MV-4-11 (cell line): ENCODE measurements at places on chromosomes 3 and 15.

DNA sequence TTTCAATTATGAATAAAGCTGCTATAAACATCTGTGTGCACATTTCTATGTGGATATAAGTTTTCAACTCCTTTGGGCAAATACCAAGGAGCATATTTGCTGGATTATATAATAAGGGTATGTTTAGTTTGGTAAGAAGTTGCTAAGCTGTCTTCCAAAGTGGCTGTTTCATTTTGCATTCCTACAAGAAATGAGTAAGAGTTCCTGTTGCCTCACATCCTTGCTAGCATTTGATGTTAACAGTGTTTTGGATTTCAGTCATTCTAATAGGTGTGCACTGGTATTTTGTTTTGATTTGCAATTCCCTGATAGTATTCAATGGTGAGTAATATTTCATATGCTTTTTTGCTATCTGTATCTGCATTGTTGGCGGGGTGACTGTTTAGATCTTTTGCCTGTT lies 120.7 kb upstream of the MDFIC2 start:
- no peak for DNase-seq

- no peak for DNase-seq
Measured at GRCh38 chr15:34853001-34853758, 57.8 kb upstream of the ACTC1 start.

DNA sequence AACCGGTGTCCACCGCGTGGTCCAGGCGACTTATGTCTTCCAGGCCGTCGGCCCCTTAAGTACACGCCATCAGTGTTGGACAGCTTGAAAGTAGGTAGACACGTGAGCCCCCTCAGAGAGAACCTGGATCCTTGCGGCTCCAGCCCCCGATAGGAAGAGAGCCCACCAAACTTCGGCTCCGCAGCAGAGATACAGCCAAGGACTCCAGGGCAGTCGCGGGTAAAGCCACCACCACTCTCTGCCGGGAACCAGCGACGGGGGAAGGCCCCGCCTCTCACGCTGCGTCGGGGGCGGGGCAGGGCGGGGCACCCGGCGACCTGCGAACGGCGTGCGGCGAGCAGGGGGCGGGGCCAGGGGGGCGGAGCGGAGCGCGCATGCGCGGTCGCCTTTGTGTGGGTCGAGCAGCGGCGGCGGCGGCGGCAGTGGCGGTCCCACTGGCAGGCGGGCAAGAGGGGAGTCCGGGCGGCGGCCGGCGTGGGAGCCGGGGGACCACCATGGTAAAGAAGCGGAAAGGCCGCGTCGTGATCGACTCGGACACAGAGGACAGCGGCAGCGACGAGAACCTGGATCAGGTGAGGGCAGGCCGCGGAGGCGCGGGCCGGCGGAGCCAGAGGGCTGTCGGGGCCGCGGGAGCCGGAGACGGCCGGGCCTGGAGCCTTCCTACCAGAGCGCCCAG lies at the start of gene RTF1:
Gene RTF1 (plus strand): TSS at position 354 of the 676 bp plus-strand sequence. CDS start 21 bp downstream, at position 375.
- DNase-seq, result peak; percentile 85

GRCh38 chr15:74604983-74605794 lies 10.4 kb upstream of the CLK3 start:
- DNase-seq, result no peak

- DNase-seq, result no peak
Measured at GRCh38 chr3:194348354-194348753, 2.8 kb downstream of the CPN2 start.

- DNase-seq, result no peak
Measured at GRCh38 chr3:32431481-32431880, 39.8 kb downstream of the CMTM7 start.

DNA sequence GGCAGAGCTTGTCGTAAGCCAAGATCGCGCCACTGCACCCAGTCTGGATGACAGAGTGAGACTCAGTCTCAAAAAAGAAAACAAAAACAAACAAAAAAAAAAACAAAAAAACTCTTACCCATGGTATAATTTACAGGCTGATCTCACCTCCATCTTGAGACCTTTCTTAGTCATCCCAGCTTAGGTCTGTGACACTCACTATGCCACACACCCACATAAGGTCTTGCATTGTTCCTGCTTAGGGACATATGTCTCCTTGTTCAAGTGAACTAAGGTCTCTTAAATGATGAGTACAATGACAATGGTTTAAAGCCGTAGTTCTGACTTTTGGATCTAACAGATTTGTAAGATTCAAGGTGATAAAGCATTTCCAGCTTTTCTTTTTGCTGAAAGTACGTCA lies 360.2 kb upstream of the ARHGEF26 start:
- no peak for DNase-seq

GRCh38 chr15:93671387-93671943 lies 559.9 kb upstream of the MCTP2 start:
- DNase-seq, result no peak

DNA sequence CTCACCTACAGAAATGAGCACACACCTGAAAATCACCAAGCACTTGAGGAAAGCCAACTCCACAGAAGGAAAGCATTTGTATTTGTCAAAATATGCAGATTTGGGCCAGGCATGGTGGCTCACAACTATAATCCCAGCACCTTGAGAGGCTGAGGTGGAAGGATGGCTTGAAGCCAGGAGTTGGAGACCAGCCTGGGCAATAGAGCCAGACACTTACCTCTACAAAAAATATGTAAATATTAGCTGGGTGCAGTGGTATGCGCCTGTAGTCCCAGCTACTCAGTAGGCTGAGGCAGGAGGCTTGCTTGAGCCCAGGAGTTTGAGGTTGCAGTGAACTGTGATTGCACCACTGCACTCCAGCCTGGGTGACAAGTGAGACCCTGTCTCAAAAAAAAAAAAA lies 12.3 kb downstream of the RLBP1 start:
- DNase-seq, result no peak

GRCh38 chr3:193640728-193641439 lies 47.9 kb downstream of the OPA1 start:
- no peak for DNase-seq
